ENCODE measurements at places on chromosomes 3 and 15.

GRCh38 chr15:48800811-48801455 is 9.9 kb downstream of the CEP152 start:
- DNase-seq, result no peak

DNA sequence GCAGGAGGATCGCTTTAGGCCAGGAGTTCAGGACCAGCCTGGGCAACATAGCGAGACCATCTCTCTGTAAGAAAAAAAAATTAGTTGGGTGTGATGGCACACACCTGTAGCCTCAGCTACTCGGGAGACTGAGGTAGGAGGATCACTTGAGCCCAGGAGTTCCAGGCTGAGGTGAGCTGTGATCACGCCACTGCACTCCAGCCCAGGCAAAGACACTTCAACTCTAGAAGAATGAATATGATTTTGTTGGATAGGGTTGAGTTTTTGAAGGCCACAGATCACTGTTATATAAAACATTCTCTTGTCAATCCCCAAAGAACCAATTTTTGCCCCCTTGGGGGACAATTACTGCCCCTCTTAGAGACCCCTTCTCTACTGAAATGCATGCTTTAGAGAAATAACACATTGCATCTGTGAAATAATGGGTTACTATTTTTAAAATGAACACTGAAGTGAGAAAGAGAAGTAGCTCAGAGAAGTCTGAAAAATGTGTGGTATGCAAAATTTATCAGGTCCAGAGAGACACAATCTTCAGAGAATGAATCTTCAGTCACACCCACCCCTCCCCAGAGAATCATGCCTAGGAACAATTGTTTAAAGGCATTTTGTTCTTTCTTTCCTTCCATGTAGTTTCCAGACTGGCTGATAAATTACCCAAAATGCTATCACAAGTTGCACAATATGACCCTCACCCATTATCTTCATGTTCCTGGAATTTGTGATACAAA is 42.7 kb downstream of the METTL6 start:
- DNase-seq, result no peak

DNA sequence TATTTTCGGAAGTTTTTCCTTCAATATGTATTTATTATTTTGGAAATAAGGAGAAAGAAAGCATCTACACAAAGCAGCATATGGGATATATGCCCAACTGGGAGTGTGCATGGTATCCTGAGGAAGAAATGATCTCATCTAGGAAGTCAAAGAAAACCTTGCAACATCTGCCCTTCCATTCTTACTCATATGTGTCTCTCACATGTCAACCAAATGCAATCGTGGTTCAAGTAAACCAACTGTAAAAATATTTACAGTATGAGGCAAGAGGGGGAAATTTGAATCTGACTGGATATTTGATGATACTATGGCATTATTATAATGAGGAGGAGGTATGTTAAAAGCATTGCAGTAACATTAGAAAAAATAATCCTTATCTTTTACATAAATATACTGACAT is 3.2 kb upstream of the SCG3 start:
- no peak for DNase-seq

GRCh38 chr3:186097317-186097662 is 11.6 kb downstream of the ETV5 start:
- DNase-seq, result no peak

- no peak for DNase-seq
Observed at GRCh38 chr15:74954515-74954914, 2.1 kb downstream of the RPP25 start.

DNA sequence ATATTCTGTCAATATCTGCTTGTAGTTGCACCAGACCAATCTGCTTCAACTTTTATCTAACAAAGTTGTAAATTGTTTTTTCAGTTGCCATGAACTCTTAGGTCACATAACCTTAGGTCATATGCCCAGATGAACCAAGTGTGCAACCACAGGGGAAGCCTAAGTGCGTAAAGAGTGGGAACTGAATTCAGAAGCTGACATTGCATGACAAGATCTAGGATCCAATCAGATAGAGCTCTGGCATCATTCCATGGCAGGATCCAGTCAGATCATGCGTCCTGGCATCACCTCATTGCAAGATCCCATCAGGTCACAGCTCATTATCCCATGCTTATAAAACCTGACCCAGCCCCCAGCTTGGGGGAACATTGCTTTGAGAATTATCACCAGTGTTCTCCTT is 18.9 kb upstream of the IFT57 start:
- DNase-seq, result no peak

DNA sequence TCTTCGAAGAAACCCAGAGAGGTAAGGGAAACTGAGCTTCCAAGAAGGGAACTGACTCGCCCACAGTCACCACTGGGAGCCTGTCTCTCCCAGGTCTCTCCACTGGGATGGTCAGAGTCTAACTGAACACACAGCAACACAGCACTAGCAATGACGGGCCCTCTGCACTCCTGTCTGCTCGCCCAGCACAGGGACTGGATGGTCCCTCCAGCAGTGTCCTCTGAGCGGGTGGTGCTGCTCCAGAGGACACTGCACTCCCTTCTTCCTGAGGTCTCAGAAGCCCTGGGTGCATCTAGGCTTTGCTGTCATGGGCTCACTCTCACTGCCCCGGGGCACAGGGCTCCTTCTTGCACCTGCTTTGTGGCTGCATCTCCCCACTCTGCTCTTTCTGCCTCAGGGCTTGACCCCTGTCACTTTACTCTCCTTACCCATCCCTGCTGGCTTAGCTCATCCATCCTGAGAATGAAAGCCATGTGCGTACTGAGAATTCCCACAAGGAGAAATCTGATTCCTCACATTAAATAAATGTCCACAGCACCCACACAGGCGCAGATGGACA is 356.6 kb downstream of the GABRG3 start:
- DNase-seq, result no peak
